Breast epithelium (tissue), 4 donors: ENCODE measurements at places on chromosomes 1 and 21.

GRCh38 chr1:235069577-235070563 lies 58.8 kb downstream of the TOMM20 start:
- DNase-seq, result peak; percentile 83

DNA sequence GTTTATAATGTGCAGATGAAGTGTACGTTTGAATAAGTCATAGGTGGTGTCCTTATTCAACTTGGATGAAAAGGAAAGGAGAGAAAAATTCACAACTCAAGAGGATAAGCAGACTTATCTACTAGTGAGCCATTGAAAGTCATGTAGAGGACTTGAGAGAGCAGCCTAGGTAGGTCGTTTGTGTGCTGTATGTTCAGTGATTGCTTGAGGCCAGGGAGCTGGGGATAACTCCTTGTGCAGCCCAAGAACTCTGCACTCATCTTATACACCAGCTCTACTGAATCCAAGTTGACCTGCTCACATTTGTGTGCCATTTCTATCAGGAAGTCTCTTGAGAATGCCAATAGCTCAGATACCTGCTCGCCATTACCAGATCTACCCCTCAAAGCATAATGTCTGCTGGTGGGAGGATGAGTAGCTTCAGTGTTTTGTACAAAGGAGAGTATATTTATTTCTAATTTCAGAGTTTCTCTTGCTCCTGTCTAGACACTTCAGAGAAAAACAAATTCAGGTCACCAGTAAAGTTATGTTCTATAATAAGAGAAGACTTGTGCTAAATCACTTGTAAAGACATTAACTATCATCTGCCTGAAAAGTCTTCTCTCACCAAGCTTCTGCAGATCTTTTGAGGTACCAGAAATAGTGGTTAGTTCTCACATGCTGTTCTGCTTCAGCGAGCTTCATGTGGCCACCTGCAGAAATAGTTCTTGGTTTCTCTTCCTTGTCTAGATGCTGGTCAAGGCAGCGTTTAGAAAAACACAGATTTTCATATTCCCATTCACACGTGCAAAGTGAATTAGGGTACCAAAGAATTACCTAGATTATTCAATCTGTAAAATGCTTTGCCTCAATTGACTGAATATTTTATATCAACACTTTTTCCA lies 10.8 kb downstream of the S1PR1 start:
- no peak for DNase-seq

- no peak for DNase-seq
These were observed 8.8 kb upstream of the BTG2 start for GRCh38 chr1:203296460-203297073.

GRCh38 chr1:230919207-230919606 lies 50.9 kb upstream of the C1orf198 start:
- no peak for DNase-seq

DNA sequence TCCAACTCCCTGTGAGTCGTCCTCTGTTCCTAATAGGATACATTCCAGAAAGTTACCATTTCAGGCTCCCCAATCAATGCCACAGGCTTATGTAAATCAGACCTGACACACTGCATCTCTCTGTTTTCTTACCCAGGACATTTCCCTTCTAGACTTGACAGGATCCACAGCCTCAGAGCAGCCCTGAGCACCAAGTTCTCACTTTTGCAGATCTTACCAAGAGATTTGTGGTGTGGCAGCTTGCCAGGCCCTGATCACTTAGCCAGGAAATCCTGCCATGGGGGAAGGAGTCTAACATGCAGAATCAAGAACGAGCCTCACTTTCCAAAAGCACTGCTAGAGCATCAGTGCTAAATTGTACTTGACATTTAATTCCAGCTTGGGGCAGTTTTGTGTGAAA lies 202.9 kb downstream of the TBX15 start:
- no peak for DNase-seq

GRCh38 chr1:68158837-68159236 lies 73.5 kb downstream of the WLS start:
- DNase-seq, result no peak

GRCh38 chr1:5514527-5515183 lies 477.6 kb downstream of the NPHP4 start:
- peak; percentile 78 for DNase-seq

- DNase-seq, result no peak
These were observed 16.6 kb upstream of the SLFNL1 start for GRCh38 chr1:41038110-41038509.

DNA sequence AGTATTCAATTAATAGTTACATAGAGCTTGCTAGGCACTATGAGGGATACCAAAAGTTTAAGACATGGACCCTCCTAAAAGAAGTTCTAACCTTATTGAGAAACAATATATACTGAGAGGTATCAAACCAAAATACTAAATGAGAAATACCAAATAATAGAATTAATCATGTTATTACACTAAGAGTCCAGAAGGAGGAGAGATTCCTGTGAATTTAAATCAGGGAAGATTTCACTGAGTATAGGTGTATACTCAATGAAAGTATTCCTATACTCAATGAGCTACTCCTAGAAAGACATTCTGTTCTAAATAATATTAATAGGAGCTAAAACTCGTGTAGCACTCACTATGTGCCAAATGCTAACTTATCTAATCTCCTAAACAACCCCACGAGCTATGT lies 9.4 kb downstream of the CR1L start:
- no peak for DNase-seq

GRCh38 chr1:87464022-87464490 lies 135.4 kb downstream of the LMO4 start:
- no peak for DNase-seq

DNA sequence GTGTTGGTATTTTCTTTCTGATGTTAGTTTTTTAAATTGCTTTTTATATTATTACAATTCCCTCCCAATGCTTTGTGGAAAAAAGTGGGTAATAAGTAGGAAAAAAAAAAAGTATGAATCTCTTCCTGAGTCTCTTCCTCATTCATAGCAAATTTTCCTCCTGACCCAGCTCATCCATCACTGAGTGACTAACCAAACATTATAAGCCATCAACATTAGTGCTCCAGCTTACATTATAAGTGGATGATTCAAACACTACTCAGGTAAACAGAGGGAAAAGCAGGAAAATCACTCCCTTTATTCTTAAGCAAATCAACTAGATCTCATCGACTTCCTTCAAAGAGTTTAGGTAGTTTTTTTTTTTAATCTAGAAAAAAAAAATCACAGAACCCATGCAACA lies 15.4 kb upstream of the SAMD13 start:
- DNase-seq, result no peak

DNA sequence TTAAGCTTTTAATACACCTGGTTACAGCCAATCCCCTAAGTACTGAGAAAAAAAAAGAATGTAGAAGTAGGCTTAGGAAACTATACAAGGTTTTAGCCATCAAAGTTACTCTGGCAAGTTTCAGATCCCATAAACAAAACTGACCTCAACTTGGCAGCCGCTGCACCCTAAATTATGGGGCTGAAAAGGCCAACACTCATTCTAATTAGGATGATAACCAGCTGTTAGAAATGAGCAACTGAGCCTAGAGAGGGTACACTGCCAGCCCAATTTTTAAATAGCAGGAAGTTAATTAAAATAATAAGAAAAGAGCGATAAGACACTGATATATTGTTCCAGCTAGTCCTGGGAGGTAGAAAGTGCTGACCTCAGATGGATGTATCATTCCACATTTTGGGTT lies 105.7 kb upstream of the VAV3 start:
- no peak for DNase-seq

GRCh38 chr1:28266920-28267322 lies 7.6 kb downstream of the SESN2 start:
- no peak for DNase-seq

DNA sequence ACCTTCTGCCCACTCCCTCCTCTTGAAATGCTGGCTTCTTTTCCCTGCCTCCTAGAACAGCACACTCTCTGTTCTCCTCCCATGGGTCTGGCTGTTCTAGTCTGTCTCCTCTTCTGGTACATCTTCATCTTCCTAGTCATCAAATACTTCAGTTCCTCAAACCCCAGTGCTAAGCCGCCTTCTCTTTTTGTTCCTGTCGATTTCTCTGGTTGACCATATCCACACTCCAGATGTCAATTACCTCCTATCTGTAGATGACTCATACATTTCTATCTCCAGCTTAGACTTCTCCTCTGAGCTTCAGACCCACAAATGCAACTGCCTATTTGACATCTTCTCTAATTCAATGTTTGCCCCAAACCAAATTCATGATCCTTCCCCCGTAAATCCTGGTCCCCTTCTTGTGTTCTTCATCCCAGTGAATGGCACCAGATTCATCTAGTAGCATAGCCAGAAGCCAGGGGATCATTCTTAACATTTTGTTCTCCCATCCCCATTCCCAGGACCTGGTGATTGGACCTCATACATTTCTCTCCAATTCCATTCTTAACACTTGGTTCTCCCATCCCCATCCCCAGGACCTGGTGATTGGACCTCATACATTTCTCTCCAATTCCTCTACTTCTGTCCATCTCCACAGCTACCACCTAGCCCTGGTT lies 35.9 kb downstream of the USP24 start:
- DNase-seq, result no peak

GRCh38 chr1:180777072-180777689 lies 135.5 kb upstream of the KIAA1614 start:
- no peak for DNase-seq

DNA sequence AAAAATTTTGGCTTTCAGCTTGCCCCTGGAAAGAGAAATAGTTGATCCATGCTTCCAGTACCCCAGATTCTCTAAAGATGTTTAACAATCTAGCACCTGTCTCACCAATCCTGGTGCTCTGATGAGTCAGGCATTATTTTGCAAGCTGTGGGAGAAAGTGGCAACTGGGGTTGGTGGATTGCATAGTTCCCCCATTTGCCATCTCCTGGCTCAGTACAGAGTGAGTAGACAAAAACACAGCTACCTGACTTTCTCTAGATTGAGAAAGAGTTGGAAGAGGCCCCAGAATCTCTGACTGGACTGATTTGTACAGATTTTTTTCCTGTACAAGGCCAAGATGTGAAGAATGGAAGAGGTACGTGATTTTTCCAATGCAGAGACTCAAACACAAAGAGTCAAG lies 75.1 kb upstream of the NEGR1 start:
- DNase-seq, result no peak

GRCh38 chr1:162388083-162388594 lies 6.6 kb downstream of the C1orf226 start:
- DNase-seq, result no peak

- DNase-seq, result no peak
These were observed 3.3 kb upstream of the IL23R start for GRCh38 chr1:67162954-67163353.

DNA sequence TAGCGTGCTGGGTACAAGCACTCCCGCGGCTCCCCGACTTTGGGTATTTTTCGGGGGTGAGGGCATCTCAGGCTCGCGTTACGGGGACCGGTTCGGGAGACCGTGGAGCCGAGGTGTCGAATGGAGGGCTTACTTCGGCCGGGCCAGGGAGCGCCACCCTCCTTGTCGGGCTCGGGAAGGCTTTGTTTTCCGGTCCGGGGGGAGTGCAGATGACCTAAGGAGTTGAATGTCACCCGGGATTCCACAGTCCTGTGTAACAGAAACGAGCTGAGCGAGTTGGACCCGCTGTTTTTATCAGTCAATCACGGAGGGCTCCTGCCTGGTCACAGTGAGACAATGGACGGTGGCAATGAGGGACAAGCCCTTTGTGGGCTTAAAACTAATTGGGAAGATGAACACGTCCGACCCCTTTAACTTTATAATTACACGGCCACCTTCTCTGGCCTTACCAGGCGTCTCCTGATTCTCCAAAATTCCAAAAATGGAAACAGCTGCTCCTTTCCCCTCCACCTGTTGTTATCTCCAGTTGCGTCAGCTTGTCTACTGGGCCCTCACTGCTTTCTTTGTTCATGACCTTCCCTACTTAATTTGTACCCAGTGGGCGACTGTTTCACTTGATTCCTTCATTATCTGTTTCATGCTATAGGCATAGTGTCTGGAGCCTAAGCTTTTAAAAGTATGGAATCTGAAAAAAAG lies 929 bp upstream of the TRIM45 start:
- no peak for DNase-seq

GRCh38 chr1:240092301-240093119 lies 827 bp downstream of the FMN2 start:
- no peak for DNase-seq

DNA sequence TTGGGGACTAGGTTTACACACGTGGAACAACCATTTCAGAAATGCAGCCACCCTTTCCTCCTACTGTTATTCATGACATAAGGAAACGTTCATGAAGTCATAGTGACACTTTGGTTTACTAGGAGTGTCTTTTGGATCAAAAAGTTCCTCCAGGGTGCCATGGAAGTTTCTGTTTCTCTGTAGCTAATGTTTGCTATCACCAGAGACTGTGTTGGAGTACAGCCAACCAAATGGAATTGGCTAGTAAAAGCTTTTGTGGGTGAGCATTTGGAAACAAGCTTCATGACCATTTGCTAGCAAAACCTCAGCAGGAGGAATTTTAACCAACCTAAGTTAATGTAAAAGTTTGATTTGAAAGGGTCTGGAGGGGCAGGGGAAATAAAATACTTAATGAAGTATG lies 43.9 kb upstream of the ADGRL2 start:
- no peak for DNase-seq

DNA sequence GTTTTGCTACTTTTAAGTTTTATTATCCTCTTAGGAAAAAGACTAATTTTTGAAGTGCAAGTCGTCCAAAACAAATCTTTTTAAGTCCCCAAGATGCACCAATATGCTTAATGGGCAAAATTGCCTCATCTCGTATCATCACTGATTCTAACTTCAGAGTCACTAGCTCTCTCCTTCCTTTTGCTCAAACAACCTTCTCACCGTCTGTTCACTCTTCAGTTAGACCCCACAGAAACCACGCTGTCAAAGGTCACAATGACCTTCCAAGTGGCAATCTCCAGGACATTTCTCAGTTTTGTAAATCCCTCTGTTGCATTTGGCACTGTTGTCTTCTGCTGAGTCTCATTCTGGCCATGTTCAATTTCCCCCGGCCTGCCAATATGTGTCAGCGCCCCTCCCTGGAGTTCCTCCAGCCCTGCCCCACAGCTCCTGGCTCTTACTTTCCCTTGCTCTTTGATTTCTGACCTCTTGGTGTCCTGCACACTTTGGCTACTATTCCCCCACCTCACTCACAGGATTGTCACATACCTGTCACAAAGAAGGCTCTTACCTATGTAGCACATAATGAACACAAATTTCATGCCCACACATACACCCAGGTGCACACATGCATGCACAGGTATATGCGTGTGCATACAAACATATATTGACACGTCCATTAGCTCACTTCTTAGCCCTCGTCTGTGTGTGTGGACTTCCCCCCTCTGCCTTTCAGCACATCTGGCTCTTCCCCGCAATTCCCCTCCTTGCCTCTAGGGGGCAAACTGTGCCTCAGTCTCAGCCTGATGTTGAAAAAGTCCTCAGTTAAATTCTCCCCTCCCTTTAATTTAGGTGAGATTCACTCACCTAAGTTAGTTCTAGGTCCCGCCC lies 354.0 kb upstream of the DUSP10 start:
- DNase-seq, result no peak

DNA sequence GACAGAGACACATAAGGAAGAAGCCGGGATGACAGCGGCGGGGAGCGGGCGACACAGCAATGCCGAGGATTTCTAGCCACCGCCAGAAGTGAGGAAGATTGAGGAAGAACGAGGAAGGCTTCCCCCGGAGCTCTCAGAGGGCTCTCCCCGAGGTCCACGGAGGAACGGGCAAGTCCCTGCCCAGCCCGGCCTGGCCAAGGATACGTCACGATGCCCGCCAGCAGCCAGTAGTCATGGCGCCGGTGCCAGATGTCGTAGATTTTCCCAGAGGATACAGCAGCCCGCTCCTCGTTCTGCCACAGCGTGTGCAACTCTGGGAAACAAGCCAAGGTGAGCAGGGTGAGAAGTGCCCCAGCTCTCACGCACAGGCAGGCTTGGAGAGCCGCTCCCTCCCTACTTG lies 65.9 kb downstream of the KCNAB2 start:
- DNase-seq, result no peak
